ENCODE measurements at places on chromosomes 1 and 21. TPM values are rescaled to one million over a fixed set of nuclear protein-coding genes. Genes with fewer than 3 reads are reported as not detected.

GRCh38 chr1:200889571-200889970 is 5.1 kb upstream of the INAVA start:
- peaks cover 11% of the 10 kb centered on the region for H3K4me1 ChIP-seq
- H3K4me3 ChIP-seq = no peak overlapping the region
- no peaks in the 10 kb centered on the region for H3K36me3 ChIP-seq
- H3K27ac ChIP-seq = no peak overlapping the region

DNA sequence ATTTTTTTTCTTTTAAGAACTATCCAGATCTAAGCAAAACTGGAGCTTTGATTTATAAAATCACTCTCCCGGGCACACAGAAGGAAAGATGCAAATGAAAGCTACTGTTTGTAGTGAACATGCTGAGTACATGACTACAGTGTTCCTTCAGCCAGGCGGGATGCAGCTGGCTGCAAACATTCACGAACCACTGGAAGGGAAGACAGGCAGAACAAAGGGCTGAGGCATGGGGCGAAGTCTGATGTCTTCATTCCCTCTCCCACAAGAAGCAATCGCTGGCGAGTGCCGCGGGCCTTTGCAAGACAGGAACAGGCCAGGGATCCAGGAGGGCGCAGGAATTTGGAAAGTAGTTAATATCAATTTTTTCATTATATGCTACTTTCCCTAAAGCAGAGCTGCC is 257.9 kb upstream of the AJAP1 start:
- H3K4me3 ChIP-seq = no peak overlapping the region
- no peaks in the 10 kb centered on the region for H3K36me3 ChIP-seq
- no peak overlapping the region for H3K27ac ChIP-seq
- no peaks in the 10 kb centered on the region for H3K4me1 ChIP-seq

Gene FALEC
- not detected for total RNA-seq

Gene PIGP
- total RNA-seq = 21.6 TPM

Gene LYPD8
- not detected for total RNA-seq

DNA sequence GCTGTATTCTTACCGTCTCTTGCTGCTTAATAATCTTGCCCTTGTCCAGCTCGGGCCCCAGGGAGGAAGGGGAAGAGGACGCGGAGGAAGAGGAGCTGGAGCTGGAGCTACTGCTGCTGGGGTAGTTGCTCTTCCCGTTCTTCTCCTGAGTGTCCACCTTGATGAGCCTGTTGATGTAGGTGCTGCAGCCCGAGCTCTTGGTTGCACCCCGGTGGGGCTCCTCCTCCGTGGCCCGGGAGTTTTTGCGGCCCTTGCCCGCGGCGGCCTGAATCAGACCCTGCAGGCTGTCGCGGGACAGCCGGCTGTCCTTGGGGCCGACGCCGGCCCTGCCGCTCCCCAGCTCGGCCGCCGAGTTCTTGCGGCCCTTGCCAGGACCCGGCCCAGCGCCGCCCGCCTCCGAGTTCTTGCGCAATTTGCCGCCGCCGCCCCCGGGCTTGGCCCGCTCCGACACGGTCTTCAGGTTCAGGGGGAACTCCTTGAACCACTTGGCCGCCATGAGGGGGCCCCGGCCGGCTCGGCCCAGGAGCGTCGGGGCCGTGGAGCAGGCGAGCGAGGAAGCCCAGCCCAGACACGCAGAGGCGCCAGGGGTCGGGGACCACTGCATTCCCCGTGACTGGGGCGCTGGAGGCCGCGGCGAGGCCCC is 475 bp upstream of the TDRD10 start:
- peaks cover 40% of the 10 kb centered on the region for H3K27me3 ChIP-seq
- peaks cover 14% of the 10 kb centered on the region for H3K4me1 ChIP-seq
- H3K36me3 ChIP-seq = no peaks in the 10 kb centered on the region
- peak overlapping the region; percentile 79 for H3K27ac ChIP-seq
- no peak for DNase-seq

DNA sequence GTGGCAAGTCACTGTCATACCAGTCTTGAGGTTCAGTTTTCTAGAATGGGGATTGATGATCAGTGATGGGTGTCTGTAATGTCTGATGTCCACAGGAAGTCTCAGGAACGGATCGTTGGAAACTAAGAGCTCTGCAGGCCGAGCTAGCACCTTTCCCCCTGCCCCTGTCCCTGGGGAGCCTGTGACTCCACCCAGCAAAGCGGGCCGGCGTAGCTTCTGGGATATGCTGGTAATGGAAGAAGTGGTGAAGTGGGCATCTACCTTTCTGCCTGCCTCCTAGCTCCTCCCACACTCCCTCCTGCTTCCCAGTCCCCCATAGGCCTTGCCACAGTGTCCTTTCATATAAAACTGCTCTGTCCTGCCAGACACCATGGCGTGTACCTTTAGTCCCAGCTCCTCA is 13.4 kb downstream of the HYI start:
- H3K4me3 ChIP-seq = no peak overlapping the region
- H3K4me1 ChIP-seq = peaks cover 19% of the 10 kb centered on the region
- no peaks in the 10 kb centered on the region for H3K27me3 ChIP-seq
- H3K27ac ChIP-seq = no peak overlapping the region
- no peak for DNase-seq

DNA sequence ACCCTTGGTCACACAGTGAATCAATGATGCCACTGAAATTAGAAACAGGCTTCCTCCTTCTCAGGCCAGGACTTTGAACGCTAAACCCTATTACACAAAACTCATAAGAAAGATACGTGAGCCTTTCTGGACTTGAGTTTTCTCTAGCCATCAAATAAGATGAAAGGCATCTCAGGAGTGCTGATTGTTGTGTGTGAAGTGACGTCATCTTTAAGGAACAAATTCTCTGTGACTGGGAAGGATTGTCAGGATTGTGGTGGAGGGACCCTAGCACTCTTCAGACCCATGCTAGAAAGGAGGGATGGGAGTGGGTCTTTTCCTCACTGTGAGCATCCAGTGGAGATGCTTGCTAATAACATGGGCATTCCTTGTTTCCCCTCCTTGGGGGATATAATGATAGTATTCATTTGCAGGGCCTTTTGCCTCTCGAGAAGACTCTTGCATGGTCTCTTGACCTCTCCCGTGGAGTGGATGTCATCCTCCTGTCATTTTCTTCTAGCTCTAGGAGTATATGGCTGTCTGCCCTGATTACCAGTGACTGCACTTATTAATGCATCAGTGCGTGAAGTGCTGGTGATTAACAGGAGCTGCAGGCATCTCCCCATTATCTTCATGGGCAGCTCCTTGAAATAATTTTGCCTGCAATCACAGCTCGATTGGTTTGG is 39.9 kb downstream of the SPATA46 start:
- H3K4me3 ChIP-seq = no peak overlapping the region
- H3K4me1 ChIP-seq = no peaks in the 10 kb centered on the region
- no peaks in the 10 kb centered on the region for H3K36me3 ChIP-seq

Gene PTGER3
- total RNA-seq = 23.9 TPM

DNA sequence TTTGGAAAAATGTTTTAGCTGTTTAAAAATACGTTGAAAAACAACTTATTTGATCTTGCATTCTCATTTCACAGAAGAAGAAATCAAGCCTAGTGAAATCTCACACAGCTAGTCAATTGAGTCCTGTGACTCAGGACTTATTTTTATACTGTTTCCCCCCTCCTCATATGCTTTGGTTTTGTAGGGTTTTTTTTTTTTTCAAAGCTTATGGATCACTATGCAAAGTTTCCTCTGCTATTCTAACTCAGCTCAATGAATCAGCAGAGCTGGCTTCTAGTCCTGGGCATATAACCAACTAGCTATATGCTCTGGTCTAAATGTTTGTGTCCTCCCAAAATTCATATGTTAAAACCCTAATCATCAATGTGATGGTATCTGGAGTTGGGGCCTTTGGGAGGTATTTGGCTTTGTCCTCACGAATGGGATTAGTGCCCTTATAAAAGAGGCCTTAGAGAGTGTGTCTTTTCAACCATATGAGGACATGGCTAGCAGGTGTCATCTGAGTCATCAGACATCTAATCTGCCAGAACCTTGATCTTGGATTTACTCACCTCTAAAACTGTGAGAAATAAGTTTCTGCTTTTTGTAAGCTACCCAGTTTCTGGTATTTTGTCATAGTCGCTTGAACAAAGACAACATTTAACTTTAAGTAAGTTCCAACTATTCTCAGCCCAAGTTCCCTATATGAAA is 317.2 kb upstream of the C1orf87 start:
- H3K4me1 ChIP-seq = peaks cover 4% of the 10 kb centered on the region
- no peak overlapping the region for H3K4me3 ChIP-seq
- H3K36me3 ChIP-seq = no peaks in the 10 kb centered on the region
- H3K27me3 ChIP-seq = no peaks in the 10 kb centered on the region
- no peak for DNase-seq
- no peak overlapping the region for H3K27ac ChIP-seq

- DNase-seq = no peak
- H3K4me1 ChIP-seq = peaks cover 7% of the 10 kb centered on the region
- no peak overlapping the region for H3K27ac ChIP-seq
- H3K4me3 ChIP-seq = no peak overlapping the region
Observed at GRCh38 chr1:243217349-243217748, 37.7 kb downstream of the CEP170 start.

GRCh38 chr21:30710499-30710898 is 8.1 kb downstream of the KRTAP21-3 start:
- no peaks in the 10 kb centered on the region for H3K4me1 ChIP-seq
- H3K27me3 ChIP-seq = no peaks in the 10 kb centered on the region
- no peak overlapping the region for H3K27ac ChIP-seq
- no peaks in the 10 kb centered on the region for H3K36me3 ChIP-seq
- no peak for DNase-seq

Gene GJB3
- total RNA-seq = not detected

- no peaks in the 10 kb centered on the region for H3K36me3 ChIP-seq
- H3K4me3 ChIP-seq = no peak overlapping the region
- peaks cover 13% of the 10 kb centered on the region for H3K4me1 ChIP-seq
- no peaks in the 10 kb centered on the region for H3K27me3 ChIP-seq
- H3K27ac ChIP-seq = no peak overlapping the region
- DNase-seq = no peak
Observed at GRCh38 chr1:87644033-87644578, 315.4 kb downstream of the LMO4 start.

GRCh38 chr1:91944087-91944486 is 5.1 kb upstream of the BRDT start:
- H3K36me3 ChIP-seq = no peaks in the 10 kb centered on the region
- H3K4me1 ChIP-seq = no peaks in the 10 kb centered on the region
- DNase-seq = no peak
- H3K27me3 ChIP-seq = no peaks in the 10 kb centered on the region
- H3K27ac ChIP-seq = no peak overlapping the region
- H3K4me3 ChIP-seq = no peak overlapping the region

GRCh38 chr21:42421018-42421793 is 17.5 kb downstream of the UBASH3A start:
- H3K27me3 ChIP-seq = peaks cover 8% of the 10 kb centered on the region
- no peak for DNase-seq
- no peak overlapping the region for H3K27ac ChIP-seq
- H3K4me3 ChIP-seq = no peak overlapping the region

DNA sequence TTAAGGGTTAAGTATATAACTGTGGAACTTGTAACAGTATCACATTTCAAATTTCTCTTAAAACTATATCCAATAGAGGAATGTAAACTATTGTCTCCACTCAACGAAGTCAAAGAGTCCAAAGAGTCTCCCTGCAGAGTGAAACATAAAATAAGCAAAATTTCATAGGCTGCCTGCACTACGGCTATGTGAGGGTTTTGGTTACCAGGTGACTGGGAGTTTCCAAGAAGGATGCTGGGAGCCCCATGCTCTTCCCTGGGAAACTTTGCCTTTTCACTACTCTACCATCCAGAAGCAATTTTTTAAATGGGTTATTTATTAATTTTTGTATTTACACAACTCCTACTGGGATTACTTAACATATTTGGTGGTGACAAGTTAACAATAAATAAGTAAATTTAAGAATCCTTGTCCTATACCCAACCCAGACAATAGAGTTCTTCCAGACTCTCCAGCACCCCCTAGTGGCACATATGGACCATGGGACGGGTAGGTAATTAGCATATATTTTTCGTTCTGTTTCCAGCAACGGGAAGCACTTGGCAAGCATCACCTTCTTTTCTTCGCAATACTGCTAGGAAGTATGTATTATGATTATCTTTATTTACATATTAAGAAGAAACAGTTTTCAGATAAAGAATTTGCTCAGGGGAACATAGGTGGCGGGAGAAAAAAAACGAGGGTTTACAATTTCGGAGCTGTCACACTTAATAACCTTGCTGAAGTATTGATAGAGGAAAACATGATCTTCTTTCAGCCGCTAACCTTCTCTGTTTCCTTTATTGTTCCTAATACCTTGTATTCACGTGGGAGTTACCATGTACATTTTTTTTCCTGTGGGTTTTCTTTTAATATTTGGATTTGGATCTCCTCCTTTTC is 3.5 kb downstream of the FMO2 start:
- peak overlapping the region; percentile 43 for H3K4me3 ChIP-seq
- H3K27me3 ChIP-seq = no peaks in the 10 kb centered on the region
- no peak for DNase-seq
- H3K27ac ChIP-seq = no peak overlapping the region

DNA sequence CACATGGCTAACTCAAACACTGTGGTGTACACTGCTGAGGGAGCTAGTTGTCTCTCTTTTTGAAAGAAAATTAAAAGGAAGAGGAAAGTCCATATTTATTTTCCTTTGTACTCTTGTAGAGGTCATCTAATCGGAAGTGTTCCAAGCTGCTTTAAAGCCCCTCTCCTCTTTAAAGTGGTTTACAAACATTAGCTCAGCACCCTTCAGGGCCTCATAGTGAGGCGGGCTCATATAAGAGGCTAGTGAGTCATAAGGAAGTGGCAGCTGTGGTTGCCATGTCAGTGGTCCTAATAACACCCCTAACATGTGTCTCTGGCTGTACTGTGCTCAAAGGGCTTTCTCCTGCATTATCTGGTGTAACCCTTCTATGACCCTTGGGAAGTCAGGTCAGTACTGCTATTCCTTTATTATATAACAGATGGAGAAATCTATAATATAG is 104.4 kb upstream of the SERBP1 start:
- no peak overlapping the region for H3K27ac ChIP-seq
- peaks cover 6% of the 10 kb centered on the region for H3K4me1 ChIP-seq
- H3K36me3 ChIP-seq = no peaks in the 10 kb centered on the region
- no peaks in the 10 kb centered on the region for H3K27me3 ChIP-seq
- DNase-seq = no peak

DNA sequence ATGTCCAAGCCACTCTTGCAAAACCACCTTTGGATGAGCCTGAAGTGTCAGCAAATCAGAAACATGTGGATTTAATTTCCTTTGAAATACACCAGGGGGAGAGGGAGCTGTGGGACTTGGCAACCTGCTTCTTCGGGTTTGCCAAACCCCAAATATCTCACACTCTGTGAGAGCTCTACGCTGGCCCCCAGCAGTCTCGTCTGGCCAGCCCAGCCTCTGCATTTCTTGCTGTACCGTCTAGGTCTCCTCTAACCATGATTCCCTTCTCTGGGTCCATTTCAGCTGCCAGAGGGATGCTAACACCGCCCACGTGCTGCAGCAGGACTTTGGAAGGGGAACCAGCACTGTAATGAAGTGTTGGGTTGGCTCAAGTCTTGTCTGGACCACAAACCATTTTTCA is 114.6 kb downstream of the MRPS6 start:
- H3K27ac ChIP-seq = no peak overlapping the region
- no peak overlapping the region for H3K4me3 ChIP-seq
- no peaks in the 10 kb centered on the region for H3K4me1 ChIP-seq
- DNase-seq = no peak
- H3K36me3 ChIP-seq = no peaks in the 10 kb centered on the region

GRCh38 chr1:153932156-153933131 is 9.7 kb upstream of the GATAD2B start:
- H3K27ac ChIP-seq = no peak overlapping the region
- no peak overlapping the region for H3K4me3 ChIP-seq
- no peak for DNase-seq
- H3K27me3 ChIP-seq = no peaks in the 10 kb centered on the region
- peaks cover 81% of the 10 kb centered on the region for H3K36me3 ChIP-seq

GRCh38 chr1:43495204-43495603 is 35.5 kb upstream of the PTPRF start:
- no peaks in the 10 kb centered on the region for H3K36me3 ChIP-seq
- no peaks in the 10 kb centered on the region for H3K27me3 ChIP-seq
- DNase-seq = peak; percentile 70
- H3K4me3 ChIP-seq = no peak overlapping the region
- no peaks in the 10 kb centered on the region for H3K4me1 ChIP-seq

Data from esophagus muscularis mucosa (tissue), 4 donors.